A549 treated with dexamethasone at 1 μM for 4 hours (cell line): ENCODE measurements at places on chromosomes 3 and 15. TPM values are rescaled to one million over a fixed set of nuclear protein-coding genes. Genes with fewer than 3 reads are reported as not detected.

Gene ITIH4
- total RNA-seq = 0.25 to 1.0 TPM (median 0.63 TPM) in 5 replicates

Gene RAD54L2
- total RNA-seq = 3.7 to 5.5 TPM (median 4.9 TPM) in 5 replicates

Gene CNTN3
- not detected in 5 replicates for total RNA-seq

Gene GCSAM
- total RNA-seq = not detected in 5 replicates

Gene ROBO2
- not detected in 5 replicates for total RNA-seq
